Activated CD4-positive, alpha-beta T cell treated with anti-CD3 and anti-CD28 coated beads, Interleukin-2, Interleukin-4, amounts not matched to agents 100 ng/mL and 50 ng/mL, durations not matched to agents 16 hours and 8 hours (primary cell): ENCODE measurements at places on chromosomes 1 and 21.

GRCh38 chr21:28884481-28884880, 108.2 kb downstream of the LTN1 start:
- DNase-seq = peak; percentile 17

DNA sequence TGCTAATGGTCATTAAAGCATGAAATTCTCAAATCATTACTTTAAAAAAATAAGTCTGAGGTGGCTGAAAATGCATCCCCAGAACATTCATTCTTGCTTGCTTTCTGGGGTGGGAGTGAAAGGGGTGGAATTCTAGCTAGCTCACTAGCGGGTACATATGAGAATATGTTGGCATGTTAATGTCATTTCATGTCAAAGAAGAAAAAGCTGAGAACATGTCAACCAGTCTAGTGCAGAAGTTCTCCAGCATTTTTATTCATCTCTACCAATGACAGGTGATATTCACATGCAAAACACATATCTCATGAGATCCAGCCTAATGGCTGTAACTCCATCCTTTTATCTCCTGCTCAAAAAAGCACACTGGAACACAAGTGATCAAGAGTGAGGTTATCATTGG, 49.1 kb downstream of the ZNHIT6 start:
- no peak for DNase-seq

DNA sequence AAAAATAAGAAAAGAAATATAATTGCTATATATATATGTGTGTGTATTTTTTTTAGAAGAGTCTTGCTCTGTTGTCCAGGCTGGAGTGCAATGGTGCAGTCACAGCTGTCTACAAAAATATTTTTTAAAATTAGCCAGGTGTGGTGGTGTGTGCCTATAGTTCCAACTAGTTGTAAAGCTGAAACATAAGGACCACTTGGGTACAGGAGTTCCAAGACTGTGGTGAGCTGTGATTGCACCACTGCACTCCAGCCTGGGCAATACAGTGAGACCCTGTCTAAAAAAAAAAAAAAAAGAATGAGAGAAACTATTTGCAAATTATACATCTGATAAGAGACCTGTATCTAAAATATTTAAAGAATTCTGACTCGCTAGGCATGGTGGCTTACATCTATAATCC, 42.0 kb downstream of the BMP8A start:
- DNase-seq = no peak

DNA sequence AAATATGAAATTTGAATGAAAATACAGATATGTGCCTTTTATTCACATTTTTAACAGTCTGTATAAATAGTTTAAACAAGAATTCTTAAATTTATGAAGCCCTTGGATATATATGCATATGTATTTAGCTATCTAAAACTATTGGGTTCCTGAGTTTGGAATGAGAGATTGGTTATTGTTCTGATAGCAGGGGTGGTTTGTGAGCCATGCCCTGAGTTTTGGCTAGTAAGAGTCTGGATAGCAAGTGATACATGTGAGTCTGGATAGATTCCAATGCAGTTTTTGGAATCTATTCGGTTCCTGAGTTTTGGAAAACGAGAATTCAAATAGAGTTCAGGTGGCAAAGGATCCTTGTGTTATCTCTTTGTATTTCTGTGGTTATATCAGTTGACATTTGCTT, 2.8 kb downstream of the MAN1A2 start:
- DNase-seq = no peak

GRCh38 chr1:99843760-99844159, 6.4 kb upstream of the AGL start:
- DNase-seq = no peak

DNA sequence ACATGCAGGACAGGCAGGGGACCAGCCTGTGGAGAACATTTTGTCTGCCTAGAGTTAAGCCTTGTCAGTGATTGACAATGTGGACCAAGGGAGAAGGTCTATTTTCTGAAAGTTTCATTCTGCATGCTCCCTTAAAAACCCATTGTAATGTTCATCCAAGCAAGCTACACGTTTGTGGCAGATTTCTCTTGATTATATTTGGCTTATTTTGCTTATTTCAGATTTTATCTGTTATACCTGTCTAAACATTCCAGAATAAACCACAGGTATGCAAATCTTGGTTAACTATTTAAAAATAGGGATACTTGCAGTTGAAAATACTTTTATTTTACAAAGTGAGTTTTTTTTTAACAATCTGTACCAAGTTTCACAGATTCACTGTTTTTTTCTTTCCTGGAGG, 78.2 kb upstream of the F3 start:
- no peak for DNase-seq

DNA sequence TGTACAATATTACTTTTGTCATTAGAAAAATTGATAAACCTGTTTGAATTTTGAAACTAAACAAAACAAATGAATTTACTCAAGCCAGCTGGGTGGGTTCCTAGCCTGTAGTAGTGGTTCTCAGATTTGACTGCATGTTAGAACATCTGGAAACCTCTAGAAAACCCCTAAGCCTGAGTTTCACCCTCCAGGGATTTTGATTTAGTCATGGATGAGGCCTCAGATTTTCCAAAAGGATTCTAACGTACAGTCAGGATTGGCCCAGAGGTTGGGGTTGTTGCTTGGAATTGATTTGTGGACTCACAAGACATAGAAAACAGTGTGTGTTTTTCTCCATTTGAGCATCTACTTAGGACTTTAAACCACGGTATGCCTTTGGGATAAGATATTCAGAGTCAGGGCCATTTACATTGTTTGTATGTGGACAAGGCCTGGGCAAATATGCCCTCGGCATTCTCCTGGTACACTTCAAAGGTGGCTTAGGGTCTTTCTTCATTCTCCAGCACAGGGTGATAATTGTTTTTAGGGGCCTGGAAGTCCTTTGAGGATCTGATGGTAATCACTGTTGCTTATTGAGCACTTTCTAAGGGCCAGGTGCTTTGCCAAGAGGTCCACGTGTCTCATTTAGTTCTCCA, 42.6 kb downstream of the ATP5PO start:
- no peak for DNase-seq

DNA sequence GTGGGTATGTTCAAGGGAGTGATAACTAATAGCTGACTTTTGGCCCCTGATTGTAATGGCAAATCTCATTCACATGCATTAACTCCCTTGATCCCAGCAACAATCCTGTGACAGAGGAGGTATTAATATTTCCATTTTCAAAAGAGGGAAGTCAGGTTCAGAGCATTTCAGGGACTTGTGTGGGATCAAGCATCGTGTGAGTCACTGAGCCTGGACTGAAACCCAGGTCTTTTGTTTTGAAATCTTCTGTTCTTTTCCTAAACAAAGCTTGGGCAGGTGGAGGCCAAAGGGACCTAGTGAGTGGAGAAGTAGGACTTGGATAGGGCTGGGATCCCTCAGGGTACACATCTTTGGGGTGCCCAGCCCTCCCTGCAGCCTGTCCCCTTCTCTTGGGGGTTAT, 37.9 kb downstream of the ETNK2 start:
- DNase-seq = no peak

GRCh38 chr1:64936956-64937355, 29.4 kb downstream of the JAK1 start:
- no peak for DNase-seq

DNA sequence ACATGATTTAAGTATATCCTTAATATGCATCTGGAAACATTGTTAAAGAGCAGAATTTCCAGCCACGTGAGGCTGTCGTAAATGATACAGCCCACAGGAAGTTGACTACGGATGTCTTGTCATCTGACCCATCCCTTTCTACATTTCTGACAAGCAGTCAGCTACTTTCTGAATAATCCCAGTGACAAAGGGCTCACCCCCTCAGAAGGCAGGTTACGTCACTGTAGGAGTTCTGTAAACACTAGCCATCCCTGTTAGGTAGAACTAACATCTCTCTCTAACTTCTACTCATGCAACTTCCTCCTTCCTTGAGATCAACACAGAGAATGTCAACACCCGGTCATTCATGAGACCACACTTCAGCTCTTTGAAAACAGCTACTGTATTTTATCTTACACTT, 259.2 kb downstream of the GREM2 start:
- DNase-seq = no peak

DNA sequence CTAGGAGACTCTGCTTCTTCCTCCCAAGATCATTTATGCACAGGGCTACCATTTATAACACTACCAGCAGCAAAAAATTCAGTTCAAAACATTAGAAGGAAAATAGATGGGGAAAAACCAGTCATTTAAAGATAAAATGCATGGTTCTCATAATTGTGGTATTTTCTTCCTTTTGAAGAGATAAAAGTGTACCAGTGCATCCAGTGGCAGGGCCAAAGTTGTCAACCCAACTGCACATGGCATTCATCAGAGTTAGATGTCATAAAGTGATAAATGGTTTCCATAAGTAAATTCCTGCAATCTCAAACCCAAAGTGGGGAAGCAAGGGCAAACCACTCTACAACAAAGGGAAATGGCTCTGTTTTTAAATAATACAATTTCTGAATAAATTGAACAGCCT, 119.1 kb upstream of the DMRTA2 start:
- no peak for DNase-seq

GRCh38 chr1:214270097-214270650, 10.8 kb upstream of the SMYD2 start:
- no peak for DNase-seq

GRCh38 chr1:244246334-244246733, 195.3 kb downstream of the ZBTB18 start:
- no peak for DNase-seq

DNA sequence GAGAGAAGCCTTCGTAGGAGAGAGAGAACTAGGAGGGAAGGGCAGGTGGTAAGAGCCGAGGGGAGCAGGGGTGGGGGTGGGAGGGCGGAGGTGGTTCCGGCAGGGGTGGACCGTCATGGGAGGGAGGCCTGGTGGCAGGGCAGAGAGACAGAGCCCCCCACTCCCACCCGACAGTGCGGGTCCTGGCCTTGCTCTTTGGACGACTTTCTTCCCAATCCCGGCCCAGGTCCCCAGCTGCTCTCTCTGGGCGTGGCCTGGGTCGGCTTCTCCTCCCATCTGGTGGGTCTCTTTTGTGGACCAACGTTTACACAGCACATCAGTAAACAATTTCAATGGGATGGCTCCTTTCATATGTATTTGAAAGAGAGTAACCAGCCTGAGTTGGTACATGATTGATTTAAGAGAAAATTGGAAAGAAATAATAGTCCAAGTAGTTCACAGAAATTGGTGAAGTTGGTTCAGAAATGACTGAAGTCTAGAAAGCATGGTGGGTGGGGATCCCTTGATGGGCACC, 56.9 kb downstream of the LDLRAD2 start:
- DNase-seq = no peak

GRCh38 chr21:35045542-35046262, 3.4 kb downstream of the RUNX1 start:
- DNase-seq = peak; percentile 67
